ENCODE measurements at places on chromosomes 13 and 19.

DNA sequence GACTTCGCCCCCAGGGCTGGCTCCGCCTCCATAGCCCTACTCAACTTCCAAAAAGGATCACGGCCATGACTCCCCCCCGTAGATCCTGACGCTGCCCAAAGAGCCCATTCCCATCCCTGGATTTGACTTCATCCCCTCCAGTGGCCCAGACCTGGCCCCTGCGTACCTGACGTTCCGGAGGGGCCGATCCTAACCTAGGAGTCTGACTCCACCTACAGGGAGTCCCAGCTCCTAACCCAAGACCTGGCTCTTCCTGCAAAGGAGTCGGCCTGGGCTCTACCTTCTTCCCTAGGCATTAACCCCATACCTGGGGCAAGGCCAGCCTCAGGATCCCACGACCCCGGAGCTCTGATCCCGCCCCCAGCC, 10.8 kb downstream of the STAP2 start:
- DNase-seq, result no peak

- DNase-seq, result no peak
Measured at GRCh38 chr19:3771000-3771905, 775 bp downstream of the RAX2 start.

DNA sequence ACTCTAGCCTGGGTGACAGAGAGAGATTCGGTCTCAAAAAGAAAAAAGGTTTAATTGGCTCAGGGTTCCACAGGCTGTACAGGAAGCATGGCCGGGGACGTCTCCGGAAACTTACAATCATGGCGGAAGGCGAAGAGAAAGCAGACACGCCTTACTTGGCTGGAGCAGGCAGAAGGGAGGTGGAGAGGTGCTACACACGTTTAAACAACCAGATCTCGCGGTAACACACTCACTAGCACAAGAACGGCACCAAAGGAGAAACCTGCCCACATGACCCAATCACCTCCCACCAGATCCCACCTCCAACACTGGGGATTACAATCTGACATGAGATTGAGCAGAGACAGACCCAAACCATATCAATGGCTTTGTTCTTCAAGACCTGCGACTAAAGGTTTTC, 12.8 kb downstream of the CASP14 start:
- DNase-seq, result no peak

GRCh38 chr13:107450931-107451330, 764.4 kb downstream of the LIG4 start:
- no peak for DNase-seq
